NCI-H524 (cell line): ENCODE measurements at places on chromosomes 1 and 21.

DNA sequence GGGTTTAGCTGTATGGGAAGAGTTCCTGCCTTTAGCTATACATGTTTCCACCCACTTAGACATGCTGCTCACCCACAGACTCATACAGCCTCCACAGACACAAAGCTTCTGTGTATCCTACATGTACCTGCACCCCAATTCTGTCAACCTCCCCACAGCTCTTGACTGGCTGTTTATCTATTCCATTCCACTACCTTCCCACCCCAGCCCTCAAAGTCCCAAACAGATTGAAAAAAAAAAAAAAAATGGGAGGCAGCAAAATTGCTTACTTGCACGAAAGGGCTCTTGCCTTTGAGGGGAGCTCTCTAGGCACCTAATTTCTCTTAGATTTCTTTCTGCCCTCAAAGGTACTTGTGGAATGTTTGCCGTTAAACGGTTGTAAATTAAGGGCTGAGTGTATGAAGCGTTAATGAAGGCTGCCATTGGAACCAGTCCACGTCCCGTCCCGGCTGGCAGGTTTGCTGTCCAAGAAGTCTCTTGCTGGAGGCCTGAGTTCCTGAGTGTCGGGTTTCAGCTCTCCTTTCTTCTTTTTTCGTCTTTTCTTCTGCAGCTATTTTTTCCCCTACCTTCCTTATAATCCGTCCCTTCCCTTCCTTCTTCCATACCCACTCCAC, 43.6 kb downstream of the PBX1 start:
- no peak for DNase-seq

GRCh38 chr1:100038660-100039287, 69.0 kb downstream of the SLC35A3 start:
- peak; percentile 56 for DNase-seq

DNA sequence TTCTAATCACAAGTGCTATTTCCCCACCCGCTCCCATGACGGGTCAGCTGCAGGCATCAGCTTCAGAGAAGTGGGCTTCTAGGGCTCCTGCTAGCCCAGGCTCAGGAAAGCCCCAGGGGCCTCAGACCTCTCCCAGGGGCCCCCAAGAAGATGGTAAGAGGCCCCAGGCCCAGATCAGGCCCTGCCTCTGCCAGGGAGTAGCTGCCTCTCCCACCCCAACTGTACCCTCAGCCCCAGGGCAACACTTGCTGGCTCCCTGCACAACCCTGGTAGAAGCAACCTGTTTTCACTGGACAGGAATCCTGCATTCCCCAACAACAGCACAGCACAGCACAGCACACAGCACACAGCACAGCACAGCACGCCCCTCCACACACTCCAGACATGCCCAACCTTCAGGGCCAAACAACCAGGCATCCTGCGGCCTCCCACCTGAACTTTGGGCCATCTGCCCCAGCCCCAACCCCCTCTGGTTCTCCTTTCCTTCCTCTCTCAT, 6.5 kb downstream of the BLACAT1 start:
- no peak for DNase-seq

- DNase-seq: no peak
These were observed 138.0 kb downstream of the PLXNA2 start for GRCh38 chr1:208106218-208106617.

DNA sequence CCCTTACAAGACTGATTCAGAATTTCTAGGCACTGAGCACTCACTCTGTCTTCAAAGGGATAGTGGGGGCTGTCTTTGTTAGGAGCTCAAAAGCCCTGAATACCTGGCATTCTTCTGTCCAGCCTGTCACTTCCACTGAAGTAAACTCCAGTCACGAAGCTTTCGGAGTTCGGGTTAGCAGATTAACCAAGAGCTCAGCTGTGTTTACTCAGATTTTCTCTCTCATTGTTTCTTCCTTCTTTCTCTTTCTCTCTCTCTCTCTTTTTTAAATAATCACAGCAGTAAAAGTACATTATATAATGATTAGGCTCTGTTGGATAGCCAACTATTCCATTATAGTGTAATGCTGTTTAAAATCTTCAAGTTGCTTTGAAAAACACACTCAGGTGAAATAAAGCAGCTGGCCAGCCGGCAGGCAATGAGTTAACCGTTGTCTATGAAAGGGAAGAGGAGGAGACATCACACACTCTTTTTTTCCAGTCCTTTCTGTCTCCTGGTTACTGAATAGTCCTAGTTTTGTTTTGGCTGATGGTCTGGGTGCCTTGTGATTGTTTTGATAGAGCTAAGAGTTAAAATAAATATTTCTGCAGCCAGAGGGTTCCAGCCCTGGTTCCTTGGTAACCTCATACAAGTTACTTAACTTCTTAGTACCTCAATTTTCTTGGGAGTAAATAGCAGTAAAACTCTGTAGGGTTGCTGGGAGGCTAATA, 89.8 kb downstream of the ADSS2 start:
- DNase-seq: no peak

- DNase-seq: no peak
These were observed 138.8 kb upstream of the CTTNBP2NL start for GRCh38 chr1:112257043-112257835.

DNA sequence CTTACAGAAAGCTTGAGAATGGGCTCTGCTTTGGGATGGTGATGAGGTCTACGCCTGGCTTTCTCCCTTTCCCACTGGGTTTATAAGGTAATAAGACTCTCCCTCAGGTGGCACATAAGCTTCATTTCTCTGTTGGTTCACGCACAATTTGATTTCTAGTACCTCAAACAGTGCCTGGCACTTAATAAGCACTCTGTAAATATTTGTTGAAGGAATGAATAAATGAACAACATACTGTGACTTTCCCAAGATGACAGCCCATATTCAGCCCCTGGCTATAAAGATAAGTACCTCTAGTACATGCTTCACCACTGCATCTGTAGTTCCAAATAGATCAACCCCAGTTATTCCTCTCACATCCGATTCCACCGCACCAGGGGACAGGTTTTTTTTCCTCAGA, 17.8 kb downstream of the COPA start:
- DNase-seq: no peak

GRCh38 chr1:47871799-47872353, 125.3 kb downstream of the TRABD2B start:
- peak; percentile 75 for DNase-seq

- DNase-seq: no peak
These were observed 40.3 kb downstream of the PRRX1 start for GRCh38 chr1:170704256-170704655.

DNA sequence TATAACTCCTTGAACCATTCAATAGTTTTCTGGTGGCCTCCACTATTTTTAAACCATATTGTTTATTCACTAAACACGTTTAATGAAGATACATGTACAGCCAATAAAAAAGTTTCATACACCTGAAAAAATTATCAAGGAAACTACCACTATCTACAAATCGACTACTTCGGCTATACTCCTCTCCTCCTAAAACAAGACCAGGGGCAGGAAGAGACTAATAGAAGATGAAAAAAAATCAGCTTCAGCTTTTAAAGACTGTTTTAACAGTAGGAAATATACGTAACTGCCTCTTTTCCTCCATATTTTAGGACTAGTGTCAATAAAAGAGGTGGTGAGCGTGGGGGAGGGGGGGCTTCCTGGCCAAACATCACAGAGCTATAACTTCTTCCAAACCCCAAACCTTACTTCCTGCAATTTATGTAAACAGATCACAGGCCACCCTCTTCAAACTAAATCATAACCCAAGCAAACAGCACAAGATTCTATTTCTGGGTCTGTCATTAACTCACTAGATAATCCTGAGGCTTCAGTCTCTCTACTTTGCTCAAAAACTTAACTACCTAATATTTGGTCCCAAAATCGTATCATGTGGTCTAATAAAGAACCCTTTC, 15.1 kb downstream of the FOXJ3 start:
- DNase-seq: no peak

GRCh38 chr1:237774246-237774645, 116.5 kb downstream of the ZP4 start:
- DNase-seq: no peak

- no peak for DNase-seq
These were observed 161.7 kb upstream of the ST6GALNAC5 start for GRCh38 chr1:76705560-76705959.

GRCh38 chr1:223142795-223143536, at the start of gene TLR5:
Gene TLR5, minus strand, starts transcription at chr1:223143248. Its CDS starts 30,217 bp downstream, at chr1:223113031.
- DNase-seq: peak; percentile 72

DNA sequence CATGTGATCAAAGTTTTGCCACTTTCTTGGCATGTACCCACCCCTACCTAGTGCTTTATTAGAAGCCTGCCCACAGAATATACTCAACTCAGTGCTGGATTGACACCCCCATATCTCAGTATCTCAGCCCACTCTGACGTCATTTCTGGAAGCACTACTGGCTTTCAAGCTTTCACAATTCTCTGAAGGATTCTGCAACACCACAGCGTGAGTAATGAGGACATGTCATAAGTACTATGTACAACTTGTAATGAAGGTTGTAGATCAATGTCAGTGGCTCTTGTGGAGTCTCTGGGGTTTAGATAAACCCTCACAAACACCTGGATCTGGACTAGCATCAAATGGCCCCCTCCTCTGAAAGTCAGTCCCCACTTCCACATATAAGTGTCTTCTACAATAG, 57.2 kb downstream of the TNFSF4 start:
- DNase-seq: no peak

- peak; percentile 54 for DNase-seq
These were observed 317.5 kb downstream of the ASTN1 start for GRCh38 chr1:176847052-176847451.

DNA sequence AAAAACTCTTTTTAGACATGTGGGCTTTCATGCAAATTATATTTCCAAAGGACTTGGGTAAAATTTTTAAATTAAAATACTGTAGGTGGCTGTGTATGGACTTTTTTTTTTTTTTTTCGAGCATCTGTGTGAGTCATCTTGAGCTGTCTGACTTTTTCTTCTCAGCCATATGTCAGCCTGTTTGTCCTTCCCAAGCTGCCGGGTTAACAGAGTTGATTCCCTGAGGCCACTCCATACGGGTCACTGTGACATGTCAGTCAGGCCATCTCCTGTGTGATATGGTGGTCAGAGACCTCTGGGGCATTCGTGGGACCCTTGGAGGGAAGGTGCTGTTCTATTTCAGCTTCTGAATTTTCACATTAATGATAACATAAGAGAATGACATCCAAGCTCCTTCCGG, 148.3 kb downstream of the KCNJ6 start:
- peak; percentile 81 for DNase-seq

- DNase-seq: no peak
These were observed 79.2 kb downstream of the CD34 start for GRCh38 chr1:207831517-207832327.

DNA sequence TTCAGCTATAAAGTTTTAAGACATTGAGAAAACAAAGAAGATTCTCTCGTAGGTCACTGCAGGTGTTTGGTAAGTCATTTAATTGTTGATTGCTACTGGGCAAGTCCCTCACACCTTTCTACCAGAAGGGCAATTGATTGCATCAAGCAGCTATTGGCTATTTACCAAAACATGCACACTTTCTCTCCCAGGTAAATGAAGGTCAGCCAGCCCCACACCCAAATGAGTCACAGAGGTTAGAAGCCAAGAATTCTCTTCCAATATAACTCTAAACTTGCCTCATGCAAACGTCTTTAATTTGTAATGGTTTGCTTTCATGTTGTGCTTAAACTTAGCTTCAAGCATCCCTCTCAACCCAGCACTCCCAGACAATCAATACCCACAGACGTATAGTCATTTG, 475.3 kb upstream of the ADGRL2 start:
- no peak for DNase-seq

DNA sequence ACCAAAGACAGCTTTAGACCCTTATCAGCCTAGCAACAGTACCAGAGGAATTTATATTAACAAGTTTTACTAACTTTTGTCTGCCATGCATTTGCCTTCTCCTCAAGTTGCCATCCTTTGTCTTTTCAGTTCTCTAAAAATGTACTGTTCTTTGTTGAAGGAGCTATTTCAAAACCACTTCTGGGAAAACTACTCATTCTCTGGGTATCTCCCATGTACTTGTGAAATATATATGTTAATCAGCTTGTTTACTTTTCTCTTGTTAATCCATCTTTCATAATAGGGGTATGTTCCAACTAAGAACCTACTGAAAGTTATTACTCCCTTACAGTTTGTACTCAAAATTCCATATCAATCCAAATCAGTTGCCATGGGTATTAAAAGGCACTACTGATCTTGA, 16.3 kb downstream of the DPYD start:
- DNase-seq: no peak

- no peak for DNase-seq
These were observed 185.0 kb downstream of the PCP4 start for GRCh38 chr21:40052276-40052675.

DNA sequence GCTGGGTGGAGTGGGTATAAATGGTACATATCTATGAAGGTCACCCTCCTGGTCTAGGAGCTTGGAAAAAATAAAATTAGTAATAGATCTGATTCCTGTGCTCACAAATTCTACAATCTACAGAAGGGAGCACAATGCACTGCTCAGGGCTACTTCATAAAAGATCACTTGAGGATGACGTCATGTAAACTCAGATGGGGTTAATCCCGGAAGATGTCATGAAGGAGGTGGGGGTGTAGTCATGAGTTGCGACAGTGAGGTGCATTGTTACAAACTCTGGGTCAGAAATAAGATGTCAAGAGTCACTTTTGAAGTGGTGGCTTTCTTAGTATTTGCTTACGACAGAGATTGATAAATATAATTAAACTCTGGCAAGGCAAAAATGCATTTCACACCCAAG, 68.2 kb downstream of the LHX9 start:
- DNase-seq: no peak

GRCh38 chr1:185517808-185518419, 200.9 kb upstream of the IVNS1ABP start:
- DNase-seq: no peak

DNA sequence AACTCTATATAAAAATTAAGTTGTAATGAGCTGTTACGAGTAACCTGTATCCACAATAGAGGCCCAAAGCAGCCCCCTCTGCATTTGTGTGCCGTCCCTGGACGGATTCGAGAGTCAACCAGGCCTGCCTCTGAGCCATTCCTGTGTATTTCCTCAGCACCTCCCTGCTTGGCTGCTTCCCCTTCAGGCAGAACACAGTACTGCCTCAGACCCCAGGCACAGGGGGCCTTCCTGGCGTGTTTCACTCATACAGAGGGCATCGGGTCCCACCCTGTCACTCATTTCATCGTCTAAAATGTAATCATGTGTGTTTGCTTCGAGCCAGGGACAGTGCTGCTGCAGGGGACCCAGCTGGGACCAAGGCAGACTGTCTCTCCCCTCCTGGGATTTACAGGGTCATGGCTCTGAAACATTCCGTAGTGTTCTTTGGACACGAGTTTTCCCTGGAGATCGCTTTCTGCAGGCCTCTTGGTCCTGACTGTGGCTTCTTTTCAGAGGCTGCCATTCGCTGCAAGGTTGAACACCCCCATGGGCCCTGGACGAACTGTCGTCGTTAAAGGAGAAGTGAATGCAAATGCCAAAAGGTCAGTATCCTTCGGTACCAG, 19.4 kb downstream of the LGALS8 start:
- no peak for DNase-seq

- no peak for DNase-seq
These were observed 144.7 kb upstream of the JUN start for GRCh38 chr1:58928514-58928913.

DNA sequence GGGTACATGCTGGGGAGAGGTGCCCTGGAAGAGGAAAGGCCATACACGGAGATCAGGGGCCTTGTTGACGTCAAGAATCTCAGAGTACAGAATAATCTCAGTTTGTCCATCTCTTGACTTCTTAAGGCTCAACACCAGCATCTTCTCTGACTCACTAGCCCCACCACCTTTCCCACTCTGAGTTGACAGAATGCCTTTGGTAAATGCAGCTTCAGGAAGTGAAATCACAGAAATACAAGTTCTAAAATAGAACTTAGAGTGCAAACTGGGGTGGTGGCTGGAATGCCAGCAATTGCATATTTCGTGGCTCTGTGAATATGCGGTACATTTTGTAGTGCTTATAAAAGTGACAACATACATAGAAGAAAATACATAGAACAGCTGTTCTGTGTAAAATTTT, 1.6 kb downstream of the COG2 start:
- no peak for DNase-seq
